ENCODE measurements at places on chromosomes 1 and 21. TPM values are rescaled to one million over a fixed set of nuclear protein-coding genes. Genes with fewer than 3 reads are reported as not detected.

DNA sequence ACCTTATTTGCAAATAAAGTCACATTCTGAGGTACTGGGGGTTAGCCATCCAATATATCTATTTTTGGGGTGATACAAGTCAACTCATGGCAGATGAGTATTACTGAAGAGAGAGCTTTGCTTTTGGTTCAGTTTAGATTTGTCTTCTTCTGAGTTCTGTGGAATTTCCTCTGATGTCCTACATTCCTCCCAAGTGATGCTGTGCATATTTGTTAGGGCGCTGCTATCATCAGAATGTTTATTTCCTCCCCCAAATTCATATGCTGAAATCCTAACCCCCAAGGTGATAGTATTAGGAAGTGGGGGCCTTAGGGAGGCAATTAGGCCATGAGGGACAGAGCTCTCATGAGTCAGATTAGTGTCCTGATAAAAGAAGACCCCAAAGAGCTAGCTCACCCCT is 96.2 kb upstream of the WLS start:
- DNase-seq, result no peak
- H3K4me1 ChIP-seq, result peaks cover 12% of the 10 kb centered on the region
- no peaks in the 10 kb centered on the region for H3K27me3 ChIP-seq
- H3K27ac ChIP-seq, result no peak overlapping the region

DNA sequence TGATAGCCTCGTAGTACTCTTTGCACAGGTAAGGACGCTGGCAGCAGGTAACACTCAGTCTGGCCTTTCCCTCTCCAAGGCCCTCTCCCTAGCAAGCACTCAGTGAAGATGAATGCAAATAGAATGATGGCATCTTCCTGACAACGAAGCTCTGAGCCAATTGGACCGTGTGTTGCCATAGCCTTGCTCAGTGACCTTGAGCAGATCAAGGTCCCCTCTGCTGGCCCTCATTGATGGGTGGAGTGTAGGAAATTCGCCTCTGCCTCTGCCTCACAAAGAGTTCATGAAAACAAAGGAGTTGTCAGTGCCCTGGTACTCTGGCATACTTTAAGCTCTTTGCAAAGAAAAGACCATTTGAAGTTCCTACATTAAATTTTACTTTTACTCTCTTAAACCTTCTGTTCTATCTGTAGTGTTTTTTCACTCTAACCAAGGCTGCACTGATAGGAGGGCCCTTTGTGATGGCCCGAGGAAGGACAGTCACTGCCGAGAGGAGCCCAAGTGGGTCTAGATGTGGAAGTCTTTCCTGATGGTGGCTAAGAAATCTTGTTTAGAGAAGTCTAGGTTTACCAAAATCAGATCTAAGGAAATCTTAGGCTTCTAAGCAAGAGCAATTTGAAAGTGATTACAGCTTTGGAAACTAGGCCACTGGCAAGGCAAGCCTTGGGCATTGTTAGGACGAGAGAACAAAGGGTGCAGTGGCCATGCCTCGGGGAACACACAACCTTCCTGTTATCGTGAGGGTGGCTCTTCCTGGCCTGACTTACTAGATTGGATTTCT is 38.2 kb downstream of the SMYD2 start:
- DNase-seq, result no peak
- peak overlapping the region; percentile 23 for H3K27ac ChIP-seq
- H3K36me3 ChIP-seq, result peaks cover 11% of the 10 kb centered on the region
- H3K27me3 ChIP-seq, result no peaks in the 10 kb centered on the region
- no peak overlapping the region for H3K4me3 ChIP-seq
- peaks cover 24% of the 10 kb centered on the region for H3K4me1 ChIP-seq

KLHDC7A gene
- not detected for total RNA-seq

DNA sequence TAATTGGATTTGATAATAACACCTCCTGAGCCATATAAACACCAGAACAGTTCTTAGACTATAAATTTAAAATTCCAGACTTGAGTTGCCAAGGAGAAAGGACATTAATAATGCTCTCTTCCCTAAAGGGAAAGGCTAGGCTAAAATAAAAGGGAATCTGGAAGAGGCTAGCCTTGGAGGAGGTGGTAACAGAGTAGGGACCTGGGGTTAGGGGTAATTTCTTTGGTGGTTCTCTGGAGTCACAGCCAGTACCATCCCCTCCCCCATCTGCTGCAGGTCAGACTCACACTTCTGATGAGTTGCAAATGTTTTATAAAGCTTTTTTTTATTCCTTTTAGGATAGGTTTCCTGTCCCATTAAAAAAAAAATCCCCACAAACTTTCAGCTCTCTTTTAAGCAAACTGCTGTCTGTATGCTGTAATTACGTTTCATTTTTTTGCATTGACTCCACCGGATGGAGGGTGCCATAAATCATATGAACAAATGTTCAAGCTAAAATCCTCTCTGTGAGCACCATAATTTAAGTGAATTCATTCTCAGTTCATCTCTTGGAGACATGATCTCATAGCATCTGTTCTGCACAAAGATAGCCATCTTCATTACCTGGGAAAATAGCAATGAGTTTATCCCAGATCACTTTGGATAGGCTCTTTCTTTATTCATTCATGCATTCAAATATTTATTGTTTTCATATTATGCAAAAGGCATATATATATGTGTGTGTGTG is 379.6 kb downstream of the TTLL7 start:
- no peak for DNase-seq
- H3K36me3 ChIP-seq, result no peaks in the 10 kb centered on the region
- no peaks in the 10 kb centered on the region for H3K27me3 ChIP-seq
- no peak overlapping the region for H3K4me3 ChIP-seq

DNA sequence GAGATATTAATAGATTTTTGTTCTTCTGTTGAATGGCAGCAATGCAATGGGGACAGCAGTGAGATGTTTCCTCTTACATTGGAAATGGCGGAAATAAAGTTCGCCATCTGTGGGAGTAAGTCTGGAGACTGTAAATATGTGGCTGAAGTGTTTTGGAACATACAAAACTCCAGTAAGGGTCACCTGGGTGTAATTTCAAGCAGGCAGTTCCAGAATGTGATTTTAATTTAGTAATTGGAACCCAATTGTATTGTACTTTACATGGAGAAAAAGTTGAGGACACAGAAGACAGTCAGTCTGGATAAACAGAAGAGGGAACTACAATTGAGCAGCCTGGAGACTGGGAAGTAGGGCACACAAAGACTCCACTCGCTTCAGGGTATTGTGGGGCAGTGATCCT is 108.6 kb downstream of the NTMT2 start:
- no peaks in the 10 kb centered on the region for H3K27me3 ChIP-seq
- DNase-seq, result no peak
- no peaks in the 10 kb centered on the region for H3K36me3 ChIP-seq
- H3K4me3 ChIP-seq, result no peak overlapping the region

GRCh38 chr21:32562426-32562825 is 22.9 kb downstream of the TCP10L start:
- H3K27me3 ChIP-seq, result no peaks in the 10 kb centered on the region
- peak overlapping the region; percentile 53 for H3K27ac ChIP-seq
- DNase-seq, result no peak
- H3K4me3 ChIP-seq, result no peak overlapping the region
- no peaks in the 10 kb centered on the region for H3K36me3 ChIP-seq

DNA sequence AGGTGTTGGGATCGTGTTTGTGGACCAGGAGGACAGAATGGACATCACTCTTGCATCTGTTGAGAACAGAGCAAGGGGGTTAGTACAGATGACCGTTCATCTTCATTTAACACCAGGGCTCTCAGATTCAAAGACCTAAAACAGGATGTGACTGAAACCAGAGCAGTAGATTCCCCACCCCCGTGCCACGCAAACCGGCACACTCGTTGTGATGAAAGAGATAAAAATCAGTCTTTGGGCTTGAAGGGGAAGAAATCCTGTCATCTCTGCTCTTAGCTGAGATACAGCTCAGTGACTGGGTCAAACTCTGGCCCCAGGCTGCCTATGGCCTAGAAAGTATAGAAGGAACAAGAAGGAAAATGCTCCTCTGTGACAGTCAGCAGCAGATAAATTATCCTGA is 146.2 kb upstream of the KRTAP19-8 start:
- no peaks in the 10 kb centered on the region for H3K36me3 ChIP-seq
- no peak for DNase-seq
- H3K4me3 ChIP-seq, result no peak overlapping the region
- H3K27ac ChIP-seq, result no peak overlapping the region
- H3K27me3 ChIP-seq, result no peaks in the 10 kb centered on the region
- no peaks in the 10 kb centered on the region for H3K4me1 ChIP-seq

GRCh38 chr1:153542956-153543711 is 2.4 kb upstream of the S100A5 start:
- H3K27ac ChIP-seq, result no peak overlapping the region
- DNase-seq, result no peak
- no peaks in the 10 kb centered on the region for H3K27me3 ChIP-seq
- no peaks in the 10 kb centered on the region for H3K36me3 ChIP-seq
- H3K4me3 ChIP-seq, result no peak overlapping the region

DNA sequence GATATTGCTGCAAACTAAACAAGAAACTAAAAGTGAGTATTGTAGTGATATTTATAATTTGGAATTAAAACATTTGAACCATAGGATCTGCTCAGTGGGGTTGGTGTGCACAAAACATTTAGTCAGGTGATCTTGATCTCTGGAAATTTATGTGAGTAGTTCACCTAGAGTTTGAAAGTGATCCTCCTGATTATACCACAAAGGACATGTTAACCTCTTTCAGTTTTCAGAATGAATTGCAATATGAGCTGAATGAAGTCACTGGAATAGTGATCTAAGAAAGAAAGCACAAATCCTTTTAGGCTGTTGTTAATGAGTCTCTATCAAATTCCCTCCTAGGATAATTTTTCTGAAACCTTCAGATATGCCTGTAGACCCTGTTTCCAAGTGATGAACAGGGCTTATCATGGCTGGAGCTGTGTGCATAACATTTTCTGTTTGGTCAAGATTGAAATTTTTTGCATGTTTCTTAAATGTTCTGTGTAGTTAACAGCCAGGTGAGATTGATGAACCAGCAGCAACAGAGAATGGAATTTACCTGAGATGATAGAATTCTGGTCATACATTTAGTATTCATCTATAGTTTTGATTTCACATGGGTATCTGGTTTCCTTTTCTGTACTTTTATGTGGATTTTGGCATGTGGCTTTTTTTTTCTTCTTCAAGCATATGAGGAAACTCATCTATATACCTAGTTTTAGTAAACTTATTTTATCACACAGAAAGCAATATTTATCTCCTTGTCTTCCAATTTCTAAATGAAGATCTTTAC is 25.5 kb downstream of the CDC14A start:
- no peak overlapping the region for H3K27ac ChIP-seq
- no peaks in the 10 kb centered on the region for H3K4me1 ChIP-seq
- no peaks in the 10 kb centered on the region for H3K36me3 ChIP-seq
- no peaks in the 10 kb centered on the region for H3K27me3 ChIP-seq

DNA sequence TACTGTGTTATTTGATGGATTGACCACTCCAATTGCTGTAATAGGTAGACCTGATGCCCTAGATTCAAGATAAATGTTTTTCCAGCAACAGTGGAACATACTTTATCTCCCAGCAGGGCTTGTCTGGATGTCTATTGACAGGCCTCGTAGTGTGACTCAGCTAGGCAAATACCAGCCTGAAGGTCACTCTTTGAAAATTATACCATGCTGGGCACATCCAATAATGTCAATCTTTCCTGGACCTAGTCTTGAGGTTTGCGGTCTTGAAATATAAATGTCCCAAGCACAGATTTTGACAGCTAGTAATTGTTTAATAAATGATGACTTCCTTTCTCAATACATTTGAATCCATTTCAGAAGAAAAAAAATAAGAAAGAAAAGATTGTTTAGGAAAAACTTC is 1138.0 kb upstream of the TMPRSS15 start:
- H3K4me1 ChIP-seq, result no peaks in the 10 kb centered on the region
- no peak overlapping the region for H3K27ac ChIP-seq
- H3K4me3 ChIP-seq, result no peak overlapping the region
- H3K27me3 ChIP-seq, result no peaks in the 10 kb centered on the region
- DNase-seq, result no peak

DNA sequence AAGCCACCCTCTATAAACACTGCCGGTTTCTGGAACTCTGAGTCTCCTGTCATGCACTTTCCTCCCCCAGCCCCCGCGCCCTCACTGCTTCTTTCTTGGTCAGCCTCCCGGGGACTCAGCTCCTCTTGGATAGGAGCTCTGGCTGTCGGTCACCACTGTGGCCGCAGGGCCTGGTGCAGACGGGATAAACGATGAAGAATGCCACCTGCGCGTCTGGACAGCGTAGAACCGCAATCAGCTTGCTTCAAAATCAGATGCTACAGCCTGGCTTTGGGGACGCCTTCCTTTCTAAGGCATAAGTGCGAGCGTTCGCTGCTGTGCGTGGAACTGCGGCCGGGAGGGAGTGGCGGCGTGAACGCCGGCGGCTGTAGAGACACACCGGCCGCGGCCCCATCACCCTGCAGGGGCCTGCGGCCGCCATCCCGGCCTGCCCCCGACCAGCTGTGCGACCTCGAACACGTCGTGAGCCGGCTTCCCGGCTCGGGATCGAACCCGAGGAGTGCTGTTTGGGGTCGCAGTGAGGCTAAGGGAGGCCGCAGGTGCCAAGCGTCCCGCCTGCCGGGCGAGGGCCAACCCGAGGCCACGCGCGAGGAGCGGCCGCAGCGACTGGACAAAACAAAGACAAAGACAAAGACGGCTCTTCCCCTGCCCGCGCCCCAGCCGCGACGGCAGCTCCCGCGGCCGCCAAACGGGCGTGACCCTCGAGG is 688 bp downstream of the PTTG1IP start:
- peaks cover 66% of the 10 kb centered on the region for H3K4me1 ChIP-seq
- peak overlapping the region; percentile 95 for H3K27ac ChIP-seq
- H3K4me3 ChIP-seq, result peak overlapping the region; percentile 87
- no peaks in the 10 kb centered on the region for H3K27me3 ChIP-seq
- DNase-seq, result no peak

FASLG gene
- not detected for total RNA-seq

DNA sequence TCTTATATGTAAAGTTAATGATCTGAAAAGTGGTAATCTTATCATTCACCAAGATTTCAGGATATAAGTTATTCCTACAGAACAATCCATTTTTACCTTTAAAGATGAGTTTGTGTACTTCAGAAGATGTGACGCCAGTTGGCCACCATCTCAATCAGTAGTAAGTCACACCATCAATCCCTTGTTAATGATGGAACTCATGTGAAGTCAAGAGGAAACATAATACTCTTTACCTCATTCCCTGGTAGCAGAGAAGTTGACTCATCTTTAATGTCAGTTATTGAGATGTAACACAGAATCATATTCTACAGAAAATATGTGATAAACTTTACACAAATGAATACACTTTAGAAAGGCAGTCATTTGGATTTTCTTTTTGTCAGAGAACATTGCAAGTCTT is 38.2 kb downstream of the MRPL39 start:
- H3K4me3 ChIP-seq, result no peak overlapping the region
- H3K27ac ChIP-seq, result no peak overlapping the region
- no peak for DNase-seq
- no peaks in the 10 kb centered on the region for H3K4me1 ChIP-seq
- no peaks in the 10 kb centered on the region for H3K27me3 ChIP-seq

DNA sequence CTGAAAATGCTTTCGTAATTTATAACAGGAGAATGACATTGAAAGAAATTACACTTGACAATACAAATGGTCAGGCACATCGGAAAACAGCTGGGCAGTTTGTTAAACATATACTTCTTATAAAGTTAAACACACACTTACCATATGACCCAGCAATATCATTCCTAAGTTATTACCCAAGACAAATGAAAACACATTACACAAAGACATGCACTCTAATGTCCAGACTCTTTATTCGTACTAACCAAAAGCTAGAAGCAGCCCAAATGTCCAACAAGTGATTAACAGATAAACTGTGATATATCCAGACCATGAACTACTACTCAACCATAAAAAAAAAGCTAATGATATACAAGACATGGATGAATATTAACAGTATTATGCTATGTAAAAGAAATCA is 8.5 kb downstream of the AKT3 start:
- no peak overlapping the region for H3K27ac ChIP-seq
- no peak for DNase-seq
- no peaks in the 10 kb centered on the region for H3K4me1 ChIP-seq
- H3K36me3 ChIP-seq, result no peaks in the 10 kb centered on the region
- no peak overlapping the region for H3K4me3 ChIP-seq

Data from gastrocnemius medialis (tissue), 4 donors.